Natural killer cell treated with Interleukin-12 subunit alpha and Interleukin-12 subunit beta and Interleukin-15 and Interleukin-18, amount 100 ng/mL, for 72 hours (primary cell): ENCODE measurements at places on chromosomes 5 and 9. TPM values are rescaled to one million over a fixed set of nuclear protein-coding genes. Genes with fewer than 3 reads are reported as not detected.

SMIM33 gene
- total RNA-seq = not detected

IL17B gene
- total RNA-seq = not detected

FOXD4 gene
- 0.22 TPM for total RNA-seq

NR2F1 gene
- total RNA-seq = not detected

DNA sequence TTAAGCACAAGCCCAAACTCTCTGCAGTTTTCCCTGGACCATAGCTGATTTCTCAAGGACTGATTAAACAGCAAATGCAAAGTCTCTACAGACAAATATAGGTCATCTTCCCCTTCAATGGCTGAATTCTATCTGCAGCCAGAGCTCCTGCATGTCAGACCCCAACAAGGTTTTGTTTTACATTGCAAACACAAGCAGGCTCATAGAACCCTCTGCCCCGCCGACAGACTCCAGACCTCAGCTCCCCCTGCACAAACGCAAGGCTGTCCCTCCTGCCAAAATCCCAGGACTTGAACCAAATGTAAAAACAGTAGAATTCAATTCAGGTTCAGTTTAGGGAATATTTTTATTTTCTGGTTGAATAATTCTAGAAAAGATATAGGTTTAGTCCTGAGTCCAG is 526.7 kb upstream of the TRPC7 start:
- no peaks in the 10 kb centered on the region for H3K36me3 ChIP-seq
- H3K27me3 ChIP-seq = no peaks in the 10 kb centered on the region
- no peak overlapping the region for H3K27ac ChIP-seq
- no peak overlapping the region for H3K4me3 ChIP-seq

GRCh38 chr5:38651806-38652205 is 95.4 kb upstream of the LIFR start:
- peaks cover 47% of the 10 kb centered on the region for H3K27me3 ChIP-seq
- DNase-seq = no peak
- no peak overlapping the region for H3K4me3 ChIP-seq
- H3K4me1 ChIP-seq = peaks cover 9% of the 10 kb centered on the region
- no peaks in the 10 kb centered on the region for H3K36me3 ChIP-seq

DNA sequence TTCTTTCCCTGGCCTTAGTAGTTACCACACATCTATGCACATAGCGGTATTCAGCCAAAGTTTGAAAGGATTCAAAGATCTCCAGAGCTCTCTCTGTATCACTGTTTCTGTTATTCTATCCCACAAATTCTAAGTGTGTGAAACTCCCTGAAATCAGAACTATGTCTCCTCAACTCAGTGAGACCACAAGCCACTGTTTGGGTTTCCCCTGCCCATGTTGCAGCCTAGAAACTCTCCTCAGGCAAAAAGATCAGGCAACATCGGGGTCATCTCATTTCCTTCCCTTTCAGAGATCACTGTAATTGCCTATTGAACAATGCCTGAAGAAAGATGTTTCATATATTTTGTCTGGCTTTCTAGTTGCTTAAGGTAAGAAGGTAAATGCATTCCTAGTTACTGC is 135.6 kb downstream of the TMC1 start:
- no peaks in the 10 kb centered on the region for H3K4me1 ChIP-seq
- H3K4me3 ChIP-seq = no peak overlapping the region
- peaks cover 15% of the 10 kb centered on the region for H3K27me3 ChIP-seq
- H3K36me3 ChIP-seq = no peaks in the 10 kb centered on the region
- H3K27ac ChIP-seq = no peak overlapping the region
- no peak for DNase-seq

- H3K27ac ChIP-seq = peak overlapping the region; percentile 44
- no peaks in the 10 kb centered on the region for H3K27me3 ChIP-seq
- peaks cover 54% of the 10 kb centered on the region for H3K4me1 ChIP-seq
- peaks cover 5% of the 10 kb centered on the region for H3K36me3 ChIP-seq
- DNase-seq = no peak
Observed at GRCh38 chr9:110153431-110153830, 54.5 kb downstream of the C9orf152 start.

- no peak overlapping the region for H3K27ac ChIP-seq
- H3K36me3 ChIP-seq = peaks cover 6% of the 10 kb centered on the region
- H3K27me3 ChIP-seq = peaks cover 2% of the 10 kb centered on the region
- peaks cover 5% of the 10 kb centered on the region for H3K4me1 ChIP-seq
- no peak for DNase-seq
Observed at GRCh38 chr9:22171691-22172090, 162.6 kb upstream of the CDKN2B start.

DNA sequence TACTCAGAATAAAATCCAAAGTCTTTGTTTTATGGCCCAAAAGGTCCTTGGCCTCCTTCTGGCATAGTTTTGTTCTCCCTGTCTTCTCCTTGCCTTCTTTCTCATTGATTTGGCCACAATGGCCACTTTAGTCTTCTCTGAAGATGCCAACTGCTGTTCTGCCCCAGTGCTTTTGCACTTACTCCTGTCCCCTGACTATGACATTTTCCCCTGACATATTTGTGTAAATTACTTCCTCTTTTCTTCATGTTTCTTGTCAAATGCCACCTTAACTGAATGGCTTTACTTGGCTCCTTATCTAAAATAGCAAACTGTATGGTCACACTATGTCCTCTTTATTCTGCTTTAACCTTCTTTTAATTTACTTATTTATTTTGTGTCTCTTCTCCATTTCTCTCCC is 484.7 kb upstream of the ARRDC3 start:
- H3K36me3 ChIP-seq = no peaks in the 10 kb centered on the region
- no peaks in the 10 kb centered on the region for H3K4me1 ChIP-seq
- no peak for DNase-seq
- no peak overlapping the region for H3K4me3 ChIP-seq
- H3K27me3 ChIP-seq = no peaks in the 10 kb centered on the region
- no peak overlapping the region for H3K27ac ChIP-seq

GRCh38 chr5:180900178-180900577 is 1.2 kb downstream of the BTNL8 start:
- H3K27me3 ChIP-seq = no peaks in the 10 kb centered on the region
- DNase-seq = no peak
- H3K4me1 ChIP-seq = no peaks in the 10 kb centered on the region
- no peaks in the 10 kb centered on the region for H3K36me3 ChIP-seq
- no peak overlapping the region for H3K27ac ChIP-seq

- no peak overlapping the region for H3K4me3 ChIP-seq
- H3K4me1 ChIP-seq = peaks cover 11% of the 10 kb centered on the region
Observed at GRCh38 chr9:100206899-100207298, 107.9 kb downstream of the INVS start.

DNA sequence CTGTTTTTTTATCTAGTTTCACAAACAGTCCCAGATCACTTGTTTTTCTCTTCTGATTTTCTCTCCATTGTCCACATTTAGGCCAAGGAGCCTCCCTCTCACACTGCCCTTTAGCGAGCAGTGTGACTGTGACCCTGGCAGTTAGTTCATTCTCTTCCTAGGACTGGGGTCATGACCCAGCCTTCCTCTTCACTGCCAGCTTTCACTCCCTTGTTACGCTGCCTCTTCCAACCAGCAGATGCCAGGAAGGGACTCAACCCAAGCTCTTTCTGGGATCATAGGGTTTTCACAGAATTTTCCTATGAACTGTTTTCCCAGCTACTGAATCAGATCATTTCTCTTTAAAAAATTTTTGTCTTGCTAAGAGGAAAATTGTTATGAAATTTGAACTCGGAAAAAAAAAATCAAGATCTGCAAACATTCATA is 70.9 kb downstream of the LMNB1 start:
- no peak overlapping the region for H3K4me3 ChIP-seq
- H3K4me1 ChIP-seq = peaks cover 31% of the 10 kb centered on the region
- H3K27ac ChIP-seq = peak overlapping the region; percentile 36
- H3K27me3 ChIP-seq = no peaks in the 10 kb centered on the region

- H3K4me3 ChIP-seq = no peak overlapping the region
- no peaks in the 10 kb centered on the region for H3K27me3 ChIP-seq
- no peak for DNase-seq
- no peaks in the 10 kb centered on the region for H3K4me1 ChIP-seq
- peaks cover 8% of the 10 kb centered on the region for H3K36me3 ChIP-seq
Observed at GRCh38 chr5:171871711-171872110, 86.1 kb downstream of the SMIM23 start.

GRCh38 chr5:31059889-31060288 is 133.6 kb upstream of the CDH6 start:
- H3K36me3 ChIP-seq = no peaks in the 10 kb centered on the region
- DNase-seq = no peak
- no peaks in the 10 kb centered on the region for H3K4me1 ChIP-seq
- no peak overlapping the region for H3K27ac ChIP-seq

DNA sequence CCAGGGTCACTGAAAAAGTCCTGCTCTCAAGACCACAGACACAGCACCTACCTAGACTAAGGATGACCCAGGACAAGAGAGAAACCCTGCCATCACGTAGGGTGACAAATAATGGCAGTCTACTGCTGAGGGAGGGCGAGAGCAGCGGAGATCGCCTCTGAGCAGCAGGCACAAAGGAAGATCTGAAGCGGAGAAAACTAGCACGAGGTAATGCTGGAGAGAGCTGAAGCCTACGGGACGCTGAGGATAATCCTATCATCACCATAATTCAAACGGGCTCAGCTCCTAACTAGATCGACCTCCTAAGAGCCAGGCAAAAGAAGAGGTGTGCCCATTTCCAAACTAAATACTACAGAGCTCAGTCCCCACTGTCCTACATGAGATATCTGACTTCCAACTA is 41.3 kb downstream of the FBXO10 start:
- no peak overlapping the region for H3K27ac ChIP-seq
- H3K4me3 ChIP-seq = no peak overlapping the region
- DNase-seq = no peak
- H3K4me1 ChIP-seq = peaks cover 4% of the 10 kb centered on the region
- H3K27me3 ChIP-seq = no peaks in the 10 kb centered on the region
- H3K36me3 ChIP-seq = no peaks in the 10 kb centered on the region
